ENCODE measurements at places on chromosomes 2 and 18.

- DNase-seq: no peak
Observed at GRCh38 chr18:77129150-77129551, 3.4 kb downstream of the MBP start.

DNA sequence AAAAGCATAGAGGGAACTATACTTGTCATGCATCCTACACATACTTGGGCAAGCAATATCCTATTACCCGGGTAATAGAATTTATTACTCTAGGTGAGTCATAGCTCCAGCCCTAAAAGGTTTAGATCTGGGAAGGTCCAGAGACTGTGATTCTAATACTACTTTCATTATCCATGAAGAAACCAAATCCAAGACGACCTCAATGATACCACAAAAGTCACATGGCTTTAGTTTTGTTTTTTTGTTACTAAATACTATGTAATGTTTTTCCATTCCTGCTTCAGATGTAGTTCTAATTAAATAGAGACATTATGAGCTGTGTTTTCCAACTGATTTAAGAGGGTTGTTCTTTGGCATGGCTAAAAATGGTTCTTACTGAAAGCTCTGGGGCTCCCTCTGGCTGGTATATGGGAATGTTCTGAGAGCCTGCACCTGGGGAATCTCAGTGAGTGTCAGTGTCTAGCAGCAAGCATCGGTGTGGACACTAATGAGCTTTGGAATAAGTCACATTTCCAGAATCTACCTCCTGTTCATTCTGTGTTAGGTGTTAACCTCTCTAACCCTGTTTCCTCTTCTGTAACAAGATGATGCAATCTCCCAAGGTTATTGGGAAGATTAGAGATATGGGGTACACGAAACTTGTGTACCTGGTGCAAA, 20.5 kb upstream of the IL1RL2 start:
- DNase-seq: peak; percentile 43

DNA sequence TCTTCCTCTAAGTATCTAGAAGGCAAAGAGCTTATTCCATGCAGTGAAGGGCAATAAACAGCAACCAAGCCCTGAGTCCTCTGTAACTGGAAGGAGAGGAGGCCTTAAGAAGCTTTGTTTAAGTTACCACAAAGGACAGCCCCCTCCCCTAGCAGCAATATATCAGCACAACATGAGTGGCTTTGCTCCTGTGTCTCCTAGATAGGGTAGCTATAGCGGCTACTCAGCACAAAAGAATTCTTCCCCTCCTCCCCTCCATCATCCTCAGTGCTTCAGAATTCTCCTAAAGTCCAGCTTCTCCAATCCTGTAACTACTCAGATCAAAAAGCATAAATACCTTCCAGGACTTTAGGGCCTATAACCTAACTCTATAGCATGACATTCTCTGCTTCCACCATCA, 16.5 kb downstream of the SUMO1 start:
- DNase-seq: no peak

GRCh38 chr2:101396316-101396717, 9.0 kb upstream of the CREG2 start:
- no peak for DNase-seq

DNA sequence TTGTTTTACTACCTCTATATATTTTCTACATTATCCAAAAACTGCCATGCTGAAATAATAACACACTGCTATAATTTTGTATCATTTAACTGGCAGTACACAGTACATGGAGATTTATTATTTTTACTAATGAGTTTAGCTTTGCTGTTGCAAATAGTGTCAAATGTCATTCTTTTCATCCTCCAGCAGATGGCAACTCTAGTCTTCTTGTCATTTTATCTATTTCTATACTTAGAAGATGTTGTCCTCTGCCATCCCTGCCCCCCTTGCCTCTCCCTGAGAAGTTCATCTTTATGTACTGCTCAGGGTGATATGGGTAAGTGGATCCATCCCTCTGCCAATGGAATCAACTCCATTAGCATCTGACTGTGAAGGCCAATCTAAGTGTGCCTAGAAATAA, 21.7 kb upstream of the LRRTM1 start:
- peak; percentile 80 for DNase-seq

GRCh38 chr2:172551271-172551670, 4.6 kb upstream of the PDK1 start:
- DNase-seq: no peak

GRCh38 chr2:172342078-172342477, 85.3 kb upstream of the ITGA6 start:
- DNase-seq: no peak

DNA sequence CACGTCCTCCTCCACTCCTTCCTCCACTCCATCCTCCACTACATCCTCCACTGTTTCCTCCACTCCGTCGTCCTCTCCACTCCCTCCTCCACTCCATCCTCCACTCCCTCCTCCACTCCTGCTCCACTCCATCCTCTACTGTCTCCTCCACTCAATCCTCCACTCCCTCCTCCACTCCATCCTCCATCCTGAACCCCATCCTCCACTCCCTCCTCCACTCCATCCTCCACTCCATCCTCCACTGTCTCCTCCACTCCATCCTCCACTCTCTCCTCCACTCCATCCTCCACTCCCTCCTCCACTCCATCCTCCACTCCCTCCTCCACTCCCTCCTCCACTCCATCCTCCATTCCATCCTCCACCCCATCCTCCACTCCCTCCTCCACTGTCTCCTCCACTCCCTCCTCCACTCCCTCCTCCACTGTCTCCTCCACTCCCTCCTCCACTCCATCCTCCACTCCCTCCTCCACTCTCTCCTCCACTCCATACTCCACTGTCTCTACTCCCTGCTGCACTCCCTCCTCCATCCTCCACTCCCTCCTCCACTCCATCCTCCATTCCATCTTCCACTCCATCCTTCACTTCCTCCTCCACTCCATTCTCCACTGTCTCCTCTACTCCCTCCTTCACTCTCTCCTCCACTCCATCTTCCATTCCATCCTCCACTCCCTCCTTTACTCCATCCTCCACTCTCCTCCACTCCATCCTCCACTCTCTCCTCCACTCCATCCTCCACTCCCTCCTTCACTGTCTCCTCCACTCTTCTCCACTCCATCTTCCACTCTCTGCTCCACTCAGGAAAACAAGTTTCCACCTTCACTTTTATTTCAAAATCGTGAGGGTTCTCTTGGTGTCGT, 14.3 kb upstream of the B3GNT7 start:
- DNase-seq: no peak

GRCh38 chr18:55477499-55477859, 110.5 kb downstream of the TCF4 start:
- DNase-seq: peak; percentile 72
